ENCODE measurements at places on chromosomes 7 and 10.

GRCh38 chr10:49278497-49278981 is 20.4 kb upstream of the C10orf71 start:
- DNase-seq: no peak

- no peak for DNase-seq
Observed at GRCh38 chr7:7821517-7821916, 103.1 kb upstream of the RPA3 start.

- no peak for DNase-seq
Observed at GRCh38 chr10:80260295-80261243, 28.9 kb downstream of the MAT1A start.

GRCh38 chr10:96616961-96617360 is 30.1 kb upstream of the TM9SF3 start:
- no peak for DNase-seq

DNA sequence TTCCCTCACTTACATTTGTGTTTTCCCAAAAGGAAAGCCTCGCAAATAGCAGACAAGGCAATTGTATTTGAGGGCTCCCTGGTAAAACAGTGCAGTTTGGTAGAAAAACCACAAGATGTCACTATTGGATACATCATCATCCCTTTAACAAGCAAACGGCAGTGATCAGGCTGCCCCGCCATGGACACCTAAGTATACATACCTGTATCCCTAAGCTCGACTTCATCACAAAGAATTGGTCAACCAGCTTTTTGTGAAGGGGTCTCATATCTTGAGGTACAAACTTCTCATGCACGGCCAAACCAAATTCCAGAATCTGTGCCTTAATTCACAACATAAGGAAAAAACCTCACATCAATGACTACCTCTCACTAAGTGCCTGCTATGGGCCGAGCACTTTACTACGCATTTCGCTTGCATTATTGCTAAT is 179.5 kb upstream of the IMMP2L start:
- DNase-seq: peak; percentile 46

- DNase-seq: no peak
Observed at GRCh38 chr10:79236433-79236765, 110.9 kb upstream of the PPIF start.

DNA sequence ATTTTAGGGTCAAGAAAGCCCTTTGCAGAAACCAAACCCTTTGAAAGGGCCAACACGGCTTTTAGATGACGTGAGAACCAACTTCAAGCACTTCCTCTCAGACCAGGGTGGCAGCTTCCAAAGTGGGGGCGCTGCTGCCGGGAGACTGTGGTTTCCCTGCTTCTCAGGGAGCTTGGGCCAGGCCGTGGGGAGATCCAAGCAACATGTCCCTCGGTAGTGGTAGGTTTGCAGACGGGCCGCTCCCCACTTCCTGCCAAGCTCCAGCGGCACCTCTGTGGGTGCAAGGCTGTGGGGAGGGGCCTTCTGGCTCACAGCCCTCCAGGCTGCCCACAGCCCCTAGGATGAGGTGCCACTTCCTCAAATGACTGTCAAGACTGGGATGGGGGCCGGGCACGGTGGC is 132.4 kb downstream of the FAM53B start:
- DNase-seq: no peak

DNA sequence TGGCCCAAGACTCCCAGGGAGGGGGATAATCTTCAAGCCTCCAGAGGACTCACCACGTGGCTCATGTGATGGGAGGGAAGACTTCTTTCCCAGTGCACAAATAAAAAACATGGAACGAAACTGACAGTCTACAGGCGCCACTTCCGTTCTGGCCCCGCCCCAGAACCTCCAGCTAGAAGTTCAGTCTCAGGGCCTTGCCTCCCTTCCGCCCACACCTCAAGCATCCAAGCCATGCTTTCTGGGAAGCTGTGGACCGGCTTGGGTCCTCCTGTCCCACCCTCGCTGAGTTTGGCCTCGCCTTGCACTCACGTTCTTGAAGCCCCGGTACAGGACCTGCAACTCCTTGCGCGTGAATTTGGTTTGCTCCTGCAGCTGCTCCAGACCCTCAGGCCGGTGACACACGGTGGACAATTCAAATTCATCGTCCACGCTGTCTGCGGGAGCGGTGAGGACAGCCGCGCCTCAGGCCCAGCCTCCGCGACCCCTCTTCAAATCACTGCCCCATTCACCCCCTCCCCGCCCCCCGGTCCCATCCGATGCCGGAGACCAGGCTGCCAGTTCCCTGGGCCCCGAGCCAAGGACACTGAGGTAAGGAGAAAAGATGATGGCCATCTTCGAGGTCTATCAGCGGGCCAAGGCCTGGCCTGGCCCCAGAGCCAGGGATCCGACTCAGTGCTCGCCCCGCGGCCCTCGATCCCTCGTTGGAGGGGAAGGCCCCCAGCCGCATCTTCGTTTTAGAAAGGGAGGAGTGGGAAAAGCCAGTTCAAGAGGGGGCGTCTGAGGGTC is 10.7 kb upstream of the OGA start:
- DNase-seq: no peak

DNA sequence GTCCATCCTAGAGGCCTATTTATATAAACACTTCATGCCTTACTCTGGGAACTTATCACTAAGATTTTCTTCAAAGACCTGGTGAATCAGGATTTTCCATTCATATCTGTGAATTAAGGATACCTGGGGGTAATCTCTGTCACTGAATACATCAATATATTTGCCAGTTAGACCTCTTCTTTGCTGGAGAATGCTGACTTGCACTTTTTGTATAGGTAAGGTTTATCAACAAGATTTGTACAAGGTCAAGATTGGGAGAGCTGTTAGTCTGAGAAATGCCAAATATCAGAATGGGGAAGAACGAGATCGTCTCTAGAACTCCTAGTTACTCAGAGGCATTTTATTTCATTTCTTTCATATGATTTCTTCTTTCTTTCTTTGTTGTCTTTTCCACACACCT is 1060.0 kb downstream of the NRG3 start:
- no peak for DNase-seq

GRCh38 chr10:123443924-123444323 is 222.2 kb upstream of the GPR26 start:
- DNase-seq: no peak

DNA sequence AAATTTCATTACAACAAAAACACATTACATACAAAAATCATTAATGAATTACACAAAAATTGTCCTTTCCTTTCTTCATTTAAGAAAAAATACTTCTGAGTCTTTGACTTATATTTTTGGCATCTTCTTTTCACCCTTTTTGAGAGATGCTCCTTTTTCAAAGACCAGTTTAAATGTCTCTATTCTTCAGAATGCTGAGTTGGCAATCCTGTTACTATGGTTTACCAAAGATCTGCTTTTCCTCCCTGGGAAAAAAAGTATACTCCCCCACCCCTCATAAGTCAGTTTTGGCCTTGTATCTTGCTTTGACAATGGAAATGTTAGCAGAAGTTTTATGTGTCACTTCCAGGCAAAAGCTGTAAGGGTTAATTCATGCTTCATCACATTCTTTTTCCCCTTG is 198.4 kb upstream of the GRM3 start:
- DNase-seq: no peak

GRCh38 chr7:35261476-35262285 is 7.8 kb upstream of the TBX20 start:
- no peak for DNase-seq

DNA sequence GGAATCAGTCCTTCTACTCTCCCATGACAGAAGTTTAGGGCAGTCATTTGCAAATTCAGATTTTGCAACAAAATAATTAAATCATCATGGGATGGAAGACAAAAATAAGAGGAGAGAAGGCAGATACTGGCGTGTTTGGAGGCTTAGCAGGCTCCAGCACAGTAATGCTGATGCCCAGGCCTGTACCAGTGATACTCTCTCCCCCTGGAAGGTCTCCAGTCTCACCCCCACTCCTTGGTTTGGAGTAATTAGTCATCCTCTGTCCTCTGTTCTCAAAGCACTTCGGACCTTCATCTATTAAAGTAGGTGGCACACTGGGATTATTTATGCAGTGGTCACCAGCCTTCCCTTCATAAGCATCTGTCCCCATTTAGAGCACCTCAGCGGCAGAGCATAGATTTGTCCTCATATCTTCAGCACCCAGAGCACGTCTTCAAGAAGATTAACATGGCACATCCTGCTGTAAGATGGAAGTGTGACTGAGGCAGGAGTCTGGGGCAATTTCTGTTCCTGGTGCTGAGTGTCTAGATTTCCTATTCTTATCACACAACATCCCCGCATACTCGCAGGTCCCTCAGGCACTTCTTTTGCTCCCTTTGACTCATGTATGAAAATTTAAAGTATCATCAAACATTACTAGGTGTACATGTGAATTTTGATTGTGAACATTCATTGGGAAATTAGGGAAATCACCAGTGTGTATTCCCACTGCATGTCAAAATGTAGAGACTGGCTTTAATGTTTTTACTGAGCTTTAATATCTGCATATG is 31.3 kb upstream of the TRIL start:
- no peak for DNase-seq

GRCh38 chr7:150996376-150997074 is 5.7 kb downstream of the NOS3 start:
- DNase-seq: no peak

DNA sequence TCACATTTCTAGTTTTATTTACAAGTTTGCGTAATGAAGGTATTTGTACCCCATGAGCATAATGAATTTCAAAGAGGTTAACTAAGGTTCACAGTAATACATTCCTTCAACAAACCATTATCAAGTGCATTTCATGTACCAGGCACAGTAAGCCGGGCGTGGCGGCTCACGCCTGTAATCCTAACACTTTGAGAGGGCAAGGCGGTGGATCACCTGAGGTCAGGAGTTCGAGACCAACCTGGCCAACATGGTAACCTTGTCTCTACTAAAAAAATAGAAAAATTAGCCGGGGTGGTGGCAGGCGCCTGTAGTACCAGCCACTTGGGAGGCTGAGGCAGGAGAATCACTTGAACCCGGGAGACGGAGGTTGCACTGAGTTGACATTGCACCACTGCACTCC is 4.3 kb upstream of the EIF3A start:
- no peak for DNase-seq

DNA sequence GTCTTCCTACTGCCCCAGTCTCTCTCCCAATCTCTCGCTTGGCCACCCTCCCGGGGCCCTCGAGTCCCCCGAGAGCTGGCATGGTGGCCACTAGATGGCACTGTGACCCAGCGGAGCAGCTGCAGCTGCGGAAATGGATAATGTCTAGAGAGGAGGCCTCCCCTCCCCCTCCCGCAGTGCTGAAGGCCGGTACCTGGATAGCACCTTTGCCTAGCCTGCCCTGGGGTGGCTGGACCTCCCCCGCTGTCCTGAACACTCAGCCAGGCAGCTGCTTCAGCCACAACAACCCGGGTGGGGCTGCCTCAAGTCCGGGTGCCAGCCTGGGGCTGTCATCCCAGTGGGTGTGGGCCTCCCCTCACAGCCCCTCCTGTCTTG is 65.2 kb downstream of the GOLGA7B start:
- peak; percentile 69 for DNase-seq

- no peak for DNase-seq
Observed at GRCh38 chr10:132787495-132788179, 1.7 kb upstream of the NKX6-2 start.

GRCh38 chr10:36344240-36345174 is 702.4 kb upstream of the FZD8 start:
- no peak for DNase-seq

GRCh38 chr7:47342296-47343060 is 239.4 kb downstream of the TNS3 start:
- DNase-seq: no peak

- no peak for DNase-seq
Observed at GRCh38 chr10:25509151-25509550, 334.4 kb downstream of the GPR158 start.

GRCh38 chr10:113609704-113610108 is 54.1 kb downstream of the NRAP start:
- no peak for DNase-seq

DNA sequence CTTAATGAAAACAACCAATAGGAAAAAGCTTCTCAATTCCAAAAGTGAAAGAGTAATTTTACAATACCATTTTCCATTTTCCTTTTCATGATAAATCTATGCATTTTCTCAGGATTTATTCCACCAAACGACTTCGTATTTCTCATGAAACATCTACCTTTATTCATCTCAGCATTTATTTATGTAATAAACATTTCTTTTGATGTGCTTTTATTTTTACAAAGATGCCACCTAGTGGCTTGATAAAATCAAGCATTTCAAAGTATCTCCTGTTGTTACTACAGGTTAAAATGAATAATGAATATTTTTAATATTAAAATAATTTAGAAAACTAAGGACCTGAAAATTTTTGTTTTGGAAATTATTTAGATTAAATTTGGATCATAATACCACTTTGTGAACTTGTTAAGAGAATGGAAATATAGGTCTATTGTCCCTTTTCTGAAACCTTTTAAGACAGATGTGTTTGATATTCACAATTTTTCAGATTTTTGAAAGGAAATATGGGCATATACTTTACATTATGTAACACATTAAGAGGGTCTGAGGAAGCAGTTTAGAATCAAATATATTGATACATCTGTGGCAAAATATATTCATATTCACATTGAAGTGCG is 2.7 kb upstream of the IQUB start:
- DNase-seq: no peak

DNA sequence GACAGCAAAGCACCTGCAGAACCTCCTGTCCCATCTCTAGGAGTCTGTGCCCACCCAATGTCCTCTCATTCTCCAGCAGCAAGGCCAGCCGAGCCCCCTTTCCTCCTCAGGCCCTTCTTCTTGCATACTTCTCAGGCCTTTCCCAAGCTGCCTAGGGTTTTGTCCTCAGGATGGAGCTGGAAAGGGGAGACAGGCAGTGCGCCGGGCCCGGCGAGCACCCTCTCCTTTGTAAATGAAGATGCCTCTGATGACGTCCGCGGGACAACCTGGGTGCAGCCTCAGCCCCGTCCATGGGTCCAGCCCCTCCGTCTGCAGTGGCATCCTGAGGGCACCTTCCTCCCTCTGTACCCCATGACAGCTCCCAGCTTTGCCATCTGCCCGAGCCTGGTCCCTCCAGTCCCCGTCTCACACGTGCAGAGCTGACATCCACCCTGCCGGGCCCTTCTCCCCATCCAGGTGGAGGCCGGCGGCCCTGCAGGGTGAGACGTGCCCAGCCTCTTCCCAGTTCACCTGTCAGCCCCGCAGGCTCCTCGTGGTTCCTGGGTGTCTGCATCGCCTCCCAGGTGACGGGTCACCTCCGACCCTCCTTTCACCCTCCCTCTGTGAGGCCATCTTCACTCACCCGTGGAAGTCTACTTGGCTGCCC is 36.4 kb downstream of the JAKMIP3 start:
- no peak for DNase-seq

DNA sequence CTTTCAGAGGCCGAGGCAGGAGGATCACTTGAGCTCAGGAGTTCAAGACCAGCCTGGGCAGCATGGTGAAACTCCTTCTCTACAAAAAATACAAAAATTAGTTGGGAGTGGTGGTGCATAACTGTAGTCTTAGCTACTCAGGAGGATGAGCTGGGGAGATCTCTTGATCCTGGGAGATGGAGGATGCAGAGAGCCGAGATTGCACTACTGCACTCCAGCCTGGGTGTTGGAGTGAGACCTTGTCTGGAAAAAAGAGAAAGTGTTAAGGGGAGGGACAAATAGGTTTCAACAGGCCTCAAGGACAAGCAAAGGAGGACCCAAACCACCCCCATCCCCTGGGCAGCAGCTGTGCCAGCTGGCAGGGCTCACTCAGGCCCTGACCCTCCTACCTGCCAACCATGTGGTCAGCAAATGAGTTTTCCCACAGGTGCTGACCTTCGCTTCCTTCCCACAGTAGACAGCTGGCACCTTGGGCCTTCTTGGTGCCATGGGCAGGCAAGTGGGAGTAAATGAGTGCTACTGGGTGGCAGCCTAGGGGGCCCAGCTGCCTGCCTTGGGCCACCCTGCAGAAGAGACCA is 5.5 kb upstream of the PNLIPRP2 start:
- no peak for DNase-seq

GRCh38 chr7:148915211-148915610 is 31.1 kb upstream of the EZH2 start:
- DNase-seq: no peak

- no peak for DNase-seq
Observed at GRCh38 chr7:93757426-93757825, 133.1 kb downstream of the TFPI2 start.

All from anterior cingulate cortex (tissue), 58 donors.